Stimulated activated CD4-positive, alpha-beta T cell treated with anti-CD3 and anti-CD28 coated beads, Interleukin-1b, Interleukin-23, amount 100 ng/mL, for 1 hour (primary cell): ENCODE measurements at places on chromosomes 16 and 17.

DNA sequence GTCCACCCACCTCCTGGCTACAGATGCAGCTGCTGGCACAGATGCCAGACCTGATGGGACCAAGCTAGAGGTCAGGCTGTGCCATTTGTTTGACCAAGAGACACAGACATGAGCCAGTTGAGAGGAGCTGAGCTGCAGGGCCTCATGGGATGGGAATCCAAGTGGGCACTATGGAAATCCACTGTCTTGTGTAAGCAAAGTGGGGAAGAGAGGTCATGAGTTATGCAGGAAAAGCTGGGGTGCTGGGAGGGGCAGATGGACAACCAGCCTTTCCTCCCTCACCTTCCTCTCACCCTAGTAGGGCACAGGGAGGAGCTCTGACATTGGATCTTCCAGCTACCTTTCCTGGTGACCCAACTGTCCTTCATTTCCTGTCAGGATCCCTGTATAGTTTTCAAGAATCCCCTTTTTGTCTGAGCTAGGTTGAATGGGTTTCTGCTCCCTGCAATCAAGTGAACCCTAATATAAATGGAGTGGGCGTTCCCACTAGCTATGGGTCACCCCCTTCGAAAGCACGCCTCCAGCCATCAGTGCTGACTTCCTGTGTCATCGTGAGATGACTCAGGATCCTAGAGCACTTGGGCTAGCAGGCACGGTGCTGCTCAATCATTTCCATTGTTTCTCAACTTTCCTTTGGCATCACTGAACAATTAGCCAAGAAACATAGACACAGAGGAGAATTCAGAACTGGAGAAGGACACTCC, 13.6 kb downstream of the ATPAF2 start:
- DNase-seq: no peak

DNA sequence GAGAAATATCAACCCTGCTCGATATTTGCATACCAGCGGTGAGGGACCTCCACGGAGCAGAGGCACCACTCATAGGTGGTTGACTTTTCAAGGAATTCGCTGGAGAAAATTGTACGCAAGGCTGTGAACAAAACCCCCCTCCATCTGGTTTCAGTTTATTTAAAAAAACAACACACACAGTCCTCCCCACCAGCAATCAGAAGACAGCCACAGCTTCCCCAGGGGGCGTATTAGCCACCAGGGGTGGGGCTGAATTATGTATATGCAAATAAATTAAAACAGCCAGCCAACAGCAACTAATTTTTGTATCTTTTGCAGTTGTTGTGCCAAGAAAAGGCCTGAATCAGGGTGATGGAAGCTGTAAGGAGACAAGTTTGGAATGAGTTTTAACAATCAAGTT, 5.9 kb upstream of the HSD11B2 start:
- no peak for DNase-seq

DNA sequence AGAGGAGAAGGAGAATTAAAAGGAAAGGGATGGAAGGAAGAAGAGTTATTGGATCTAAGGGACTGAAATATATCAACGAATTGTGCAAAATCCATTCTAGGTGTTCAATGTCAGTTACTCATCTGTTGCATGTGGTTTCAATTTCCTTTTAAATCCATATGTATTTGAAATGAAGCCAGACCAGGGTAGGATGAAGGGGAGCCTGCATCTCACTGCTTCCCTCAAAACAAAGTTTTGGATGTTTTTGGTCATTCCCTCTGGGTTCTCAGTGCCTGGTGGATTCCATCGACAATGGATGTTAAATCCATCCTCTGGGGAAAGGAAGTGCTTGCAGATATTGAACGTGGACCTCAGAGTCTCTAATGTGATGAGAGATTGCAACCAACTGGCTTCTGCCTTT, 103.5 kb upstream of the XYLT1 start:
- no peak for DNase-seq

DNA sequence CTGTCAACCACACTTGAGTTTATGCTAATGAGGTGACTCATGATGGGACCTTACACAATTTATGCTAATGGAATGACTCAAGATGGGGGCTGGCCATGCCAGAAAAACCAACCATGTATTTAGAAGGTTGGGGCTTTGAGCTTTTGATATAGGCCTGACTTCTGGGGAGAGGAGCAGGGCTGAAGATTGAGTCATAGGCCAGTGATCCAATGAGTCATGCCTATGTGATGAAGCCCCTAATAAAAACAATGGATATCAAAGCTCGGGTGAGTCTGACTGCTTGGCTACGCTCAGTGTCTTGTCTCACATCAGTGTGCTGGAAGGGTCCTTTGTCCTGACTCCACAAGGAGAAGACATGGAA, 7.3 kb downstream of the MFSD6L start:
- no peak for DNase-seq

GRCh38 chr16:89120921-89121351, 27.3 kb downstream of the ACSF3 start:
- DNase-seq: no peak

DNA sequence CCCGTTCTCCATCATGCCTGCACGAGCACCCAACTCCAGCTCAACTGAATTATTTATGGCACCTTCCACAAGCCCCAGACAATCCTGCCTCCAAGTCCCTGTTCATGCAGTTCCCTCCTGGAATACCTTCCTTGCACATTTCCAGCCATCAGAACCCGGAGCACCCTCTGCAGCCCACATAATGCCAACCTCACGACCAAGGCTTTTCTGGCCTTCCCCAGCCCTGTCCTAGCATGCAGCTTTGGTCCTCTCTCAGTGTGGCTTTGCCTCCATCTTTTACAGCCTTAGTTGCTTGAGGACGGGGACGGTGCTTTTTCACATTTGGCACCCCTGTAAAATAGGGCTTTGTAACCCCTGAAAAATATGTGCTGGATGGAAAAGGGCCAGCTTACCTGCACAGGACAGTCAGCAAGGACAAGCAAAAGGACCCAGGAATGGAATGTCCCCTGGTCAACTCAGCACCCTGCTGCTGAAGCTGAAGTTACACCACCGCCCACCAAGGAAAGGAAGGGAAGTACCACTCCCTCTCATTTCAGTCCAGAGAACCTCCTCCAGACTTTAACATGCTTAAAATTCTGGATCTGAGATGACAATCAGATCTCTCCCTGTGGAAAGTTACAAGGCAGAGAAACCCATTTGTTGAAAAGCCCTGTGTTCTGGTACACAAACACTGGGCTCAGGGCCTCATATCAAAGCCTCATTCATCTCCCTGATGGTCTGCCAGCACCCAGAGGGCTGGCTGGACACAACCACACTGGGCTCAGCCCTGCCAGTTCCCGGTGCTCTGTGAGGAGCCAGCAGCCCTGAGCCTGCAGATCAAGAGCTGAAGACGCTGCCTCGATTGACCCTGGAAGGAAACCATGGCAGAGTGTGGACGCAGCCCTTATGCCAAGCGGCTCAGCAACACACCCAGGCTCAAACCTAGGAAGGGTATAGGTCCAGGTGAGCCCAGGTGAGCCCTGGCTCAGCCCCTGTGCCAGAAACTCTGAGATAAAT, 2.9 kb downstream of the SLC39A11 start:
- DNase-seq: no peak

DNA sequence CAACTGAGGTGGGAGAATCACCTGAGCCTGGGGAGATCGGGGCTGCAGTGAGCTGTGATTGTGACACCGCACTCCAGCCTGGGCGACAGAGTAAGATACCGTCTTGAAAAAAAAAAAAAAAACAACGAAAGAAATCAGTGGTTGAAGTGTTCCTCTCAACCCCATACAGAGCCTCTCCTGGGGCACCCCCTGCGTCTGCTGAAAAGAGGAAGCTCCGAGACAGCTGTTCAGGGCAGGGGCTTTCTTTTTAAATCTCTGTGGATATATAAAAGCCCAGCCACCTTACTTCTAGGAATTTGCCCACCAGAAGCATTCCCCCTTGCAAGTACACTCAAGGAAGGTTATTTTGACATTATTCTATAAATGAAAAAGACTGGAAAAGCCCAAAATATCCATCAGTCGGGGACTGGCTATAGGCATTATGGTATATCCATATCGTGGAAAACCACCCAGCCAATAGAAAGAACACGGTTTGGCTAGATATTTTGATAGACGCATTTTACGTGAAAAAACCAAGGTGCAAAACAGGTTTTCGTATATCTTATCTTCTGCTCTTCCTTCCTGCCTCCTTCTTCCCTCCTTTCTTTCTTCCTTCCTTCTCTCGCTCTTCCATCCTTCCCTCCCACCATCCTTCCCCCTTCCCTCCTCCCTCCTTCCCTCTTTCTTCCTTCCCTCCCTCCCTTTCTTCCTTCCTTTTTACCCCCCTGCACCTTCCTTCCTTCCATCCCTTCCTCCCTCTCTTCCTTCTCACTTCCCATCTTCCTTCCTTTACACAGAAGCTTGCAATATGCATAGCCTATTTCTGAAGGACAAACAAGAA, 9.2 kb upstream of the CCL22 start:
- DNase-seq: no peak

- no peak for DNase-seq
Measured at GRCh38 chr16:85428168-85428898, 184.8 kb upstream of the GSE1 start.
